ENCODE measurements at places on chromosomes 6 and 20. TPM values are rescaled to one million over a fixed set of nuclear protein-coding genes. Genes with fewer than 3 reads are reported as not detected.

The PMEPA1 gene
- total RNA-seq = 8.0 TPM

The ECT2L gene
- total RNA-seq = not detected

The FRK gene
- total RNA-seq = 23.3 TPM

The FKBP1C gene
- total RNA-seq = not detected

The RAD21L1 gene
- not detected for total RNA-seq

The GLP1R gene
- total RNA-seq = 3.5 TPM

The TINAG gene
- total RNA-seq = not detected

The OXT gene
- total RNA-seq = not detected

The HTR1E gene
- 0.18 TPM for total RNA-seq

The LGSN gene
- total RNA-seq = not detected

The SIRPA gene
- 8.9 TPM for total RNA-seq

The WFDC13 gene
- total RNA-seq = not detected

The MATN4 gene
- not detected for total RNA-seq

The SEL1L2 gene
- total RNA-seq = 2.2 TPM

The HSPA12B gene
- total RNA-seq = 9.9 TPM

The CTCFL gene
- not detected for total RNA-seq

The PHACTR1 gene
- total RNA-seq = 6.4 TPM

The OVOL2 gene
- 46.5 TPM for total RNA-seq

The NUP43 gene
- 1.2 TPM for total RNA-seq

The KHDRBS2 gene
- not detected for total RNA-seq

The MMP24 gene
- not detected for total RNA-seq

The KCNG1 gene
- 2.2 TPM for total RNA-seq

The PTCRA gene
- not detected for total RNA-seq

The ZNF391 gene
- 1.8 TPM for total RNA-seq

The CPXM1 gene
- not detected for total RNA-seq

The PRSS35 gene
- total RNA-seq = not detected

The NDUFAF4 gene
- 5.5 TPM for total RNA-seq

The MCCD1 gene
- total RNA-seq = not detected

The KHDC1 gene
- 1.8 TPM for total RNA-seq

The MAFB gene
- total RNA-seq = 34.4 TPM

The DEFB124 gene
- total RNA-seq = not detected

The POPDC3 gene
- not detected for total RNA-seq

The C6orf58 gene
- total RNA-seq = not detected

The NDUFAF5 gene
- total RNA-seq = 2.3 TPM

The LY6G6F gene
- total RNA-seq = not detected

The TTK gene
- total RNA-seq = 7.7 TPM

The PBOV1 gene
- not detected for total RNA-seq

The TFAP2D gene
- not detected for total RNA-seq

The NKAIN2 gene
- total RNA-seq = not detected

The CLVS2 gene
- total RNA-seq = not detected

The ESR1 gene
- total RNA-seq = not detected

The MAN1A1 gene
- 62.0 TPM for total RNA-seq

The ADAM33 gene
- total RNA-seq = 26.8 TPM

All from stomach (tissue), 19 donors.